Adipocyte (in vitro differentiated cells): ENCODE measurements at places on chromosomes 13 and 19.
A peak's percentile ranks its signal among the peaks of the same experiment; 100 is the strongest.

- peak; percentile 80 for DNase-seq
Measured at GRCh38 chr13:30739761-30740642, 4.7 kb downstream of the ALOX5AP start.

DNA sequence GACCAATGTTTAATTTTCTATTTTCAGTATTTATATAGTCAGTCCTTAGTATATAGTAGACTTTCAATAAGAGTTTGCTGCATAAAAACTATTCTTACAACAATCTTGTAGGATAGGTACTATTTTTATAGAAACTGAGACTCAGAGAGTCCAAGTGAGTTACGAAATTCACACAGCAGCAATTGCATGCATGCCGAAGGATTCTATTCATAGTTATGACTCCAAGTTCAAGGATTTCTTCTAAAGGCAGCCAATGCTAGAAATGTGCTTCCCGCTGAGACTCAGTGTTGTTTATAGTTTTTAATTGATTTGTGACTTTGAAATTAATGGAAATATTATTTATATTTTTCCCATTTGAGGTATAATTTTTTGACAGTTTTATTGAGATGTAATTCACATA, 62.7 kb upstream of the CSNK1A1L start:
- no peak for DNase-seq

DNA sequence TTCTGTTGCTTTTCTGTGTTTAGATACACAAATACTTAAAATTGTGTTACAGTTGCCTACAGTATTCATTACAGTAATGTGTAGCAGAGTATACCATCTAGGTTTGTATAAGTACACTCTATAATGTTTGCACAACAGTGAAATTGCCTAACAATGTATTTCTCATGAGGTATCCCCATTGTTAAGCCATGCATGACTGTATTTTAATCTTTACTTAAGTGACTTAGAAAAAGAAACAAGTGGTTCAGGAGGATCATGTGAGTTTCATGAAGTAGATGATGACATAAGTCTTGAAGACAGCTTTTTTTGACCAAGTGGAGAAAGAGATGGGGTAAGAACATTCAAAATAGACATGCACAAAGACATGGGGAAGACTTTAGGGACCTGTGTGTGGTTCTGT, 8.4 kb upstream of the KCTD4 start:
- peak; percentile 72 for DNase-seq

DNA sequence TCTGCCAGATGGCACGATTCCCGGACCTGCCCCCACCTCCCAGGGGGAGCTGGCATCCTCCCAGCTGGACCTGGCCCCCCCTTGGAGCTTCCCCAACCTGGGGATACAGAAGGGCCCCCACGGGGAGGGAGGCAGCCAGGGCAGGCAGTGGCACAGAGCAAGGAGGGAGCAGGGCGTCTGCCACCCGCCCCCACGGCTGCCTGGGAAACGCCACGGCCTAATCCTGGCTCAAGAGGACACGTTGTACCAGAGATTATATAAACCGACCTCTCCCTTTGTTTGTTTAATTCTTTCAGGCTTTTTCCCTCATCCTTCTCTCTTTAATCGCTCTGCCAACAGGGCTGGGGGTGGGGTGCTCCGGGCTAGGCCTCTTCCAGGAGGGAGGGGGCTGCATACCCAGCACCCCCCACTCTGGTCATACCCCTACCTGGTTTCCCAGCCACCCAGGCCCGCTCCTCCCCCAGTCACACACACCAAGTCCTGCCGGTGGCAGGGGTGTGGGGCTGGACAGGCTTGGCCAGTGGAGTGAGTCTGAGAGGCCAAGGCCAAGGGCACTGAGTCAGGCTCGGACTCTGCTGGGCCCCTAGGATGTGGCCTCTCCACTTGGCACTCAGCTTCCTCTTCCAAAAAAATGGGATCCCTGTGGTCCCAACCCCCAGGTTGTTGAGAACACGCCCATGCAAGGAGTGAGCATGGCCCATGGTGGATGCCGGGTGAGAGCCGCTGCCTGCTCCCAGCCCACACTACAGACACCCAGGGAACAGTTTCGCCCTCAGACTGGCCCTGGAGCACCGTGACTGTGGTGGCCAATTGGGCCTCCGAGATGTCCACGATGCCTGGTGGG, 29.5 kb upstream of the NFIC start:
- peak; percentile 85 for DNase-seq

DNA sequence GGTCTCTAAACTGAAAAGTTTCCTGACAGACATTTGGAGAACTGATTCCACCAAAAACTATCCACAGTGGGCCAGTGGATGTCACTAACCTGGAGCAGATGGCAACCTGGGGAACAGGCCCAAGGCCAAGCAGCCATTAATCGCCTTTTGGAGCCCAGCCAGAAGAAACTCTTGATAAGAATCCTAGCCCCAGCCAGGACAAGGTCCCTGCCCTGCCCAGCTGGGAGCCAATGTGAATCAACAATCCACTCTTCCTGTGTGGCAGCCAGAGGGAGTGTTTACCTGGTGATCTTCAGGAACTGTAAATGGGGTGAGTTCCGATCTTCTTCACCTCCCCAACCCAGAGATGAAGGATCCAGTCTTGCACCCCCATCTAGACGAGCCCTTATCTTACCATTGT, 14.5 kb upstream of the IGSF23 start:
- DNase-seq: no peak

DNA sequence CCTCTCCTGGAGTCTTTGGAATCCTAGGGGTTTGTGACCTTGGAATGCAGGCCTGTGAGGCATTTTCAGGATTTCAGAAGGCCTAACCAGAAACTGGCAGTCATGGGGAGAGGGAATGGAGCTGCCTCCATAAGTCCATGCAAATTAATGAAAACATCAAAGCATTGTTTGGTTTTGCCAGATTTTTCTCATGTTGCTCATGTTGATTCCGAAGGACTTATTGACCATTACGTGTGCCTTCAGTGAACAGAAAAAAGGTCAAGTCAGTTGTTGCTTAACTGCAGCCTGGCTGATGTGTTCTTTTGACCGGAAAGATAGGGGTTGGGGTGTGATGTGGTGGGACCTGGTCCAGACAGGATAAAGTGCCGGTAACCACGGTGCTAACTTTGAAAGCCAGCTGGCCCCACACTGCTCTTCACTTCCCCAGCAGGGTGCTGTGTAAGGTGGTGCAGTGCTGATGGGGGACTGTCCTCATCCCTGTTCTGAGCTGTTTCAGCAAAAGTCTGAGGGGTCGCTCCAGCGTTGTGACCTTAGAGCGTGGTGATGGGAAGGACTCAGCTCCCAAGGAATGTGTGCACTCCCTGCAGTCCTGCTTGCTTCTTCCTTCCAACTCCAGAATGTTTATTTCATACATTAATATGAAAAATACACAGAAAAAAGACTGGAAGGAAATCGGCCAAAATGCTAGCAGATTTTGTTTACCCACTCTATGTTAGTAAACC, 3.5 kb downstream of the RNF113B start:
- peak; percentile 84 for DNase-seq

DNA sequence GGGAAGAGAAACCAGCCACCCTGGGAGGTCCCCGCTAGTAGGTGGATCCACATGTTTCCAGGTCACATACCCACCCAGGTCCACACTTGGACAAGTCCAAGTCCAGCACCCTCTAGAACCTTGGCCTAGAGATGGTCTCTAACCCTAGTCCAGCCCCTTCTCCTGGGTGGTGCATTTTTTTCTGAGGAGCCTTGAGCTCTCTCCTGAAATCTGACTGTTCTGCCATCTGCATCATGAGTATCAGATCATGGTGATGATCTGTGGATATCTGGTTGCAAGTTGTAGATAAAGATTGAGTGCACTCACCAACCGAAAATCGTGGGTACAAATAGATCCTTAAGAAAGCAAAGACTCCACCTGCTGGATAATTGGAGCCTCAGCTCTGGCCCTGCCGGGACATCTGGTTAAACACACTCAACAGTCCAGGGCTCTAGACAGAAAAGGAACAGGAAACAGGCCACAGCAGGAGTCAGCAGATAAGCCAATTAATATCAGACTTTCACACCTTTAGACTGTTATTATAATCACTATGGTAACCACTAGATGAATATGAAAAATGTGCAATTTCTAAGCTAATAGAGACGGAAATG, 41.1 kb downstream of the GPR12 start:
- DNase-seq: peak; percentile 1

DNA sequence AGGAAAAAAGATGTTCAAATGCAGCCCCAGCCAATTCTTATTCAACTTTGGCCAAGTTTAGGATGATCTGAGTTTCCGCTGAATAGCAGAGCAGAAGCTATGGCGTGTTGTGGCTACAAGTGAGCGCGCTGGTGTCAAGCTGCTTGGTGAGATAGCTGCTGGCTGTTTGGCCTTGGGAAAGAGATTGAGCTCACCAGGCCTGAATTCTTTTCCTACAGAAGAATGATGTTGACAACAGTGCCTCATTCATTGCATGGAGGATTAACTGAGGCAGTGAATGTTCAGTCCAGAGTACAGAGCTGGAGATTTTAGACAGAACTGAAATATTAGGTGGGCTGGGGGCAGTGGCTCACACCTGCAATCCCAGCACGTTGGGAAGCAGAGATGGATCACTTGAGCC, 31.5 kb upstream of the MAP3K10 start:
- no peak for DNase-seq

DNA sequence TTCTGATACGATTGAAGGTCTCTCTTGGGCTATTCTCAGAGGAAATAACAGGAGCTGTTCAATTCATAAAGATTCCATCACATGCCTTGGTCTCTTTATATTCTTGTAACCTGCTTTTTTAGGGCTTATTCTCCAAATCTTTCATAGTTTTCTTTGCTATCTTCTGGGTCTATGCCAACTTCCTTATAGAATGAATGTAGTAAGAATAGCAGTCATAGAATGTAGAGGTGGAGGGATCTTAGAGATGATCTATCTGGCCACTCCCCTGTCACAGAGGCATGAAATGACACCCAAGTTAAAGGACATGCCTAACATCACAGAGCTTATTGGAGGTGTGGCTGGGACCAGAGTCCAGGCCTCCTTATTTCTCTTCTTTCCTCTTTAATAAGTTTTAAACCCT, 13.2 kb downstream of the LCP1 start:
- DNase-seq: no peak

- no peak for DNase-seq
Measured at GRCh38 chr13:45696610-45697226, 5.4 kb upstream of the CBY2 start.

DNA sequence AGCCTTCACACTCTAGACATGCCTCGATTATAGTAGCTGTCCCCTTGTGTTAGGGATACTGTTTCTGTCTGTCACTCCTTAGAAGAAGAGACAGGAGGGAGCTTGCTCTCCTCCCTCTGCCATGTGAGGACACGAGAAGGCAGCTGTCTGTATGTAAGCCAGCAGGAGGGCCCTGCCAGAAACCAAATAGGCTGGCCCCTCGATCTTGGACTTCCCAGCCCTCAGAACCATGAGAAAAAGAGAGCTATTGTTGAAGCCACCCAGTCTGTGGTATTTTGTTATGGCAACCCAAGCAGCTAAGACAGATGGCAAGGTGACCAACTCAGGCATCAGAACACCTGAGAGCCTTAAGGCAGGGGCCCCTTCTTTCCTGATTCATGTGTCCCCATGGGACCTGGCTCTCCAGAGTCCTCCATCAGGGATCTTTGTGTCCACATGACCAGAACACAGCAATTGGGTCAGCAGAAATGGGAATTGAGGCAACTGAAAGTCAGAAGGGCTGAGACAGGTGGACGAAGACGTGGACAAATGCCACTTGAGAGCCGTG, 65.6 kb upstream of the NPAS1 start:
- no peak for DNase-seq

- DNase-seq: no peak
Measured at GRCh38 chr19:31594701-31595100, 245.5 kb upstream of the TSHZ3 start.

DNA sequence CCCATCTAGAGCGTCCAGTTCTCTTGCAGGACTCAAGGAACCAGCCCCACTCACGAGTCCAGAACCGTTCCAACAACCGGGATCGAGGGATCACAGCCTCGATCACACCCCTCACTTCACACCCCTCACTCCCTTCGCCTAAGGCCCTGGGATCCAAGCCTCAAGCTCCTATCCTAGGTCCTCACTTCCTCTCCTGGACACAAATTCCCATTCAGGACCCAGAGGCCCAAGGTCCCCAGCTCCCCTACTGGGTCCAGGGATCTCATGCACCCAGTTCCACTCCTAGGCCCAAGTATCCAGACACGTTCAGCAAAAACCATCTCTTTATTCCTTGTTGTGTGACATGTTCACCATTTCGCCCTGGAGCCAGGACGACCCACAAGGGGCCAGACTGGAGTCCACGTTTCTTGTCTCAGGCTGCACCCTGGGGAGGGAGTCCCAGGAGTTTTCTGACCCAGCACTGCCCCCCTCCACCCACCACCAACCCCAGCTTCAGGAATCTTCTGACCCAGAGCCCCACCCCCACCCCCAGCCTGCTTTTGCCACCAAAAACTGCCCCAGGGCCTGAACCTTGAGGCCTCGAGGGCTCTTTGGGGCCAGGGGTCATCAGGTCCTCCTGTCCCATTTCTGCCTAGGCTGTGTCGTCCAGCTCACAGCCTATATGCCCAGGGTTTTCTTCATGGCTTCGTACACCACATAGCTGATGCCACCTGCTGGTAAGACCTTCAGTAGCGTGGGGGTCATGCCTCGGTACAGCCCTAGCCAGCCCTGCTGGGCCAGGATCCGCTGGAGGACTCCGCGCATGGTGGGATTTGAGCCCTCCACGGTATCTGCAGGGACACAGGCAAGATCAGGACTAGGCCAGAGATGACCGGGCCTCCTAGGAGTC, 1.4 kb upstream of the KHSRP start:
- no peak for DNase-seq

DNA sequence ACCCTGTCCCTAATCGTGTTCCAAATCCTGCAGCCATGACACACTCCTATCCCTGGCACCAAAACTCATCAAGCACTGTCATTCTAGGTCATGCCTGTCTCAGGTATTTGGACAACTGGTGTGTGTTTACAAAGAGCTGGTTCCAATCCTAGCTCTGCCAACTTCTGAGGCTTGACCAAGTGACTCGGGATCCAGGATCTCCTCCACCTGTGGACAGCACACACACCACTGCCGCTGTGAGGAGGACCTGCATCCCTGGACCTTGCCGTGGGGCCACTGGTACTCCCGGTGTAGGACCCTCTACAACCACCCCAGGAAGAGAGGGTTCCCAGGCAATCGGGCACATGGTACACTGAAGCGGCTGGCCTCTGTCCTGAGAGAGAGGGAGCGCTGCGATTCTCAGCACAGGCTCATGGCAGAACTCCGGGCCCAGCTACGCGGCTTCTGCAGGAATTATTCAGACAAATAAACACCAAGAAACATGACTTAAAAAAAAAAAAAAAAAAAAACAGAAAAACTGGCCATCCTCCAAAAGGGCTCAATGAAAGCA, 20.4 kb downstream of the MLLT1 start:
- DNase-seq: peak; percentile 42

- DNase-seq: no peak
Measured at GRCh38 chr13:23739596-23739995, 149.6 kb downstream of the MIPEP start.

- DNase-seq: no peak
Measured at GRCh38 chr19:31269425-31270127, 79.7 kb downstream of the TSHZ3 start.

GRCh38 chr19:14661372-14661924, 13.2 kb downstream of the ADGRE3 start:
- DNase-seq: no peak

- DNase-seq: peak; percentile 59
Measured at GRCh38 chr19:38004186-38004520, 97.1 kb downstream of the SIPA1L3 start.
